H1 (cell line): ENCODE measurements at places on chromosomes 12 and 14.
A peak's percentile ranks its signal among the peaks of the same experiment; 100 is the strongest.

- no peak for DNase-seq
These were observed 587.7 kb downstream of the RPL10L start for GRCh38 chr14:46063872-46064271.

GRCh38 chr12:82144505-82144904 is 213.7 kb downstream of the CCDC59 start:
- no peak for DNase-seq

DNA sequence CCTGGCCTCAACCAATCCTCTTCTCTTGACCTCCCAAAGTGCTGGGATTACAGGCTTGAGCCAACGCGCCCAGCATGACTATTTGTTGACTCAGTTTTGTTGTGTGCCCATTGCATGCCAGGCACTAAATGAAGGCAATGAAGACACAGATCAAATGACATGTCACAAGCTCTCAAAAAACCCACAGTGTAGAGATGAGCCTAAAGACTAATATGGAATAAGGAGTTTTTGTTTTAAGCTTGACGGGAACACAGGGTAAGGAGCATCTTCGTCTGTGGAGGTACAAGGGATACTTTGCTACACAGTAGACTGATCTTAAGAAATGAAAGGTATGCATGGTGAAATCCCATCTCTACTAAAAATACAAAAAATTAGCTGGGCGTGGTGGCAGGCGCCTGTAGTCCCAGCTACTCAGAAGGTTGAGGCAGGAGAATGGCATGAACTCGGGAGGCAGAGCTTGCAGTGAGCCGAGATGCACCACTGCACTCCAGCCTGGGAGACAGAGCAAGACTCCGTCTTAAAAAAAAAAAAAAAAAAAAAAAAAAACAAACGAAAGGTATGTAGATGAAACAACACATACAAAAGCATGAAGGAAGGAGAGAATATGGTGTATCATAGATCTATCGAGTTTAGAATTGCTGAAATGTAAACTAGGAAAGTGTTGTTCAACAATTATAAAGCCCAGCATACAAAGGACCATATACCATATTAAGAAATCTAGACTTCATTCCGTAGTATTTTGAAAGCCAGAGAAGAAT is 122.1 kb upstream of the PTPRB start:
- no peak for DNase-seq

DNA sequence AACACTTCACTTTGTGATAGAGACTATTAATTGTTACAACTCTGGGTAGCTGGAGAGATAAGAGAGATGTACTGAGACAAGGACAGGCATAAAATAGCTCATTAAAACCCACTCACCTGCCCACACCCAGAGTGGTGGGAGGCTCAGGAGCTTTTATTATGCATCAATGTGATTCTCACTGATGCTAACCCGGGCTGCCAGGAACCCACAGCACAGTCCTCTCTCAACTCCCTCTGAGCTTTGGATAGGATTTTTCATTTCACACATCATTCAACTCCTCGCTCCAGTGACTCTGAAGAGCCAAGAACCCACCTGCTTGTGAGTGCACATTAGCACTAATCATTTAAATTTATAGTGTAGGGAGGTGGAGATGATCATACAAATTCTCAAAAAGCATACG is 827.9 kb downstream of the FLRT2 start:
- no peak for DNase-seq

DNA sequence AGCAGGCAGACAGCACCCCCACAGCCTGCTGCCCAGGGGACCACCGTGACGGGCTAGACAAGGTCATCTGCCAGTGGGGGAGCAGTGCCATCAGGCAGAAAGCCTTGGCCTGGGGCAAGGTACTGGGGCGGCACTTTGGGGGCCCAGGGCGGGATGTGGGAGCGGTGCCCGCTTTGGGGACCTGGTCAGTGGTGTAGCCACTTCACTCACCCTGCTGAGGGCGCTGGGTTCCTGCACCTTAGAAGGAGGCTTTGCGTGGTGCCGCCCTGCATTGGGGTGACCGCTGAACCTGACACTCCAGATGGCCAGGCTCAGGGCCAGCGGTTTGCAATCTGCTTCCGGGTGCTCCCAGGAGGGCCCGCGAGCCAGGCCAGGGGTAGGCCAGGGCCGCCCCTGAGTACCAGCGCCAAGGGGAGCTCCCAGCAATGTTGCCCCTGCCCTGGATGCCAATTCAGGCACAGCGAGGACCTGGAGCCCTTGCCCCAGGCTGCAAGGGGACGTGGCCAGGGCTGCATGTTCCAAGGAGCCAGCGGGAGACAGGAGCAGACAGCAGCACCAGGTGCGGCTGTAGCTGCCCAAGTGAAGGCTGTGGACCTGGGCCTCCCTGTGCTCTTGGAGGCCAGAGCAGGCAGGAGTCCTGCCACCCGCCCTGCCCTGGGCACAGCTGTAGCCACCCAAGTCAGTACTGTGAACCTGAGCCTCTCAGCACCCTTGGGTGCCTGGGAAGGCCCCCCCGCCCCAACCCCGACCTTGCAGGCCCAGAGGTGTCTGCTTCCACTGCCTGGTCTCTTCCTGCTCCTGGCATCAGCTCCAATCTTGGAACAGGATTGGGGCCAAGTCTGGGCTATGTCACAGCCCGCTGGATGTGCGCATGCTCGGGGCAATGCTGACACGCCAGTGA is 550.7 kb downstream of the SLC6A15 start:
- DNase-seq = no peak

DNA sequence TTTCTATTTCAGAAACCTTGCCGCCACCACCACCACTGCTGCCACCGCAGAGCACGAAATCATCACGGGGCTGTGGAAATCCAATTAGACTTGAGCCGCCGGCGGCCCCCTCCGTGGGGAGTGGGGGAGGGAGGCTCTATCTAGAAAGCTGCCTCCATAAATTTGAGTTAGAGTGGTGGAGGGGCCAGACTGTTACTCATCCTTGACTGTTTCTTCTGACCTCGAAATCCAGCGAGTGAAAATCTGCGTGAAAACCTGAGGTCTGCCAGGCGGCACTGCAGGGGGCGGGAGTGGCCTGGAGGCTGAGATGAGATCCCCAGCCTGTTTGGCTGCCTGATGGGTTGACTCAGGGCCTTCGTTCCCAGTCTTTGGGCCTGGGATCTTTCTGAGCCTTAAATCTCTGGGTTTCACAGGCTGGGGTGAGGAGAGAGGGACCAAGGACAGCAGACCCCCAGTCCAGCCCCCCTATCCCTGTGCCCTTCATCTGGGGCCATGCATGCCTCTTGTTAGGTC is 29.9 kb downstream of the TSPAN9 start:
- DNase-seq = no peak

- peak; percentile 97 for DNase-seq
These were observed at the start of gene NOPCHAP1 for GRCh38 chr12:104986022-104986941. NOPCHAP1 (plus strand) TSS chr12:104986316; CDS start chr12:104986353, 37 bp downstream.

- DNase-seq = no peak
These were observed 133.5 kb downstream of the CPNE8 start for GRCh38 chr12:38771871-38772270.
